ENCODE measurements at places on chromosomes 3 and 15.

- DNase-seq = no peak
Observed at GRCh38 chr3:4744405-4745234, 234.6 kb upstream of the BHLHE40 start.

DNA sequence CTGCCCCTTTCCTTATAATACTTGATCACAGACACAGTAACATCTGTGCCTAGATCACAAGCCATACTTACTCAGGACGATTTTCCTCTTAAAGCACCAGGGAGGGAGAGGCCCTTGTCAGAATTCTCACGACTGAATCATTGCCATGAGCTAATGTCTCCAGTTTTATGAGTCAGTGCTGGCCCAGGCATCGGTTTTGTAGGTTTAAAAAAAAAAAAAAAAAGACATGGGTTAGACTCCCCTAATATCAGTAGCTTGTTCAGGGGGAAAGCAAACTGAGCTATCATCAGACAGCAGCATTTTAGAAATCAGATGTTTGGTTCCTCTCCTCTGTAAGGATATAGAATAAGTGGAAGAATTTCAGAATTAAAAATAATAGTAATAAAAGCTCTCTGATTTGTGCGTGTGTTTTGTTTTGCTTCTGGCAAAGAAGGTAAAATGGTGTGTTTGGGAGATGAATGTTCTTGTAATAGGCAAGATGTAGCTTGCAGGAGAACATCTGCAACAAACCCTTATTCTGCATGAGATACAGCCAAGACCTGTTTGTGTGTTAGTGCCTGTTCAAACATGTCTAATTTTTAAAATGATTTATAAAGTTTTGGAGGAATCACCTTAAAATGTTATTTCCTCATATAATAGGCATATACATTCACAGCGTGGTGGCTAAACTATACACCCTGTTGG lies 193.6 kb downstream of the TP63 start:
- DNase-seq = no peak

- DNase-seq = no peak
Observed at GRCh38 chr3:100968932-100969906, 24.0 kb downstream of the ABI3BP start.

GRCh38 chr3:48715174-48715800 lies 1.7 kb downstream of the IP6K2 start:
- peak; percentile 96 for DNase-seq

DNA sequence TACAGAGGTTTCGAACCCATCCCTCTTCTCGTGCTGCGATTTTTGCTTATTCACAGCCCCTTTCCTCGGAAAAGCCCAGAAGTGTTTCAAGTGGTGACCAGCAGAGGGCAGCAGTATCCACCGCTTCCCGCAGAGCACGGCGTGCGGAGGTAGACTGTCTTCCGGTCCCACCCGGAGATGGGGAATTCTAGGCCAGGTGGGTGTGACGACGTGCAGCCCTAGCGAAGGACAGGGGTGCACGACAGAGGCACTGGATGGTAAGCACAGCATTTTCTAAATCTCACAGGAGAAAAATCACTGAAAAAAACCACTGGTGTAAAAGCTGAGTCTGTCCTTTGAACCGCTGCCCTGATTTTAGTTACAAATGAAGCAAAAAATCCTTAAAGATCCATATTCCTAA lies 7.4 kb upstream of the PSMD6 start:
- DNase-seq = peak; percentile 68

GRCh38 chr3:25036633-25037032 lies 391.4 kb upstream of the RARB start:
- no peak for DNase-seq

- no peak for DNase-seq
Observed at GRCh38 chr3:119856695-119857094, 74.8 kb downstream of the NR1I2 start.

- DNase-seq = no peak
Observed at GRCh38 chr3:136428167-136428566, 178.0 kb downstream of the PCCB start.

DNA sequence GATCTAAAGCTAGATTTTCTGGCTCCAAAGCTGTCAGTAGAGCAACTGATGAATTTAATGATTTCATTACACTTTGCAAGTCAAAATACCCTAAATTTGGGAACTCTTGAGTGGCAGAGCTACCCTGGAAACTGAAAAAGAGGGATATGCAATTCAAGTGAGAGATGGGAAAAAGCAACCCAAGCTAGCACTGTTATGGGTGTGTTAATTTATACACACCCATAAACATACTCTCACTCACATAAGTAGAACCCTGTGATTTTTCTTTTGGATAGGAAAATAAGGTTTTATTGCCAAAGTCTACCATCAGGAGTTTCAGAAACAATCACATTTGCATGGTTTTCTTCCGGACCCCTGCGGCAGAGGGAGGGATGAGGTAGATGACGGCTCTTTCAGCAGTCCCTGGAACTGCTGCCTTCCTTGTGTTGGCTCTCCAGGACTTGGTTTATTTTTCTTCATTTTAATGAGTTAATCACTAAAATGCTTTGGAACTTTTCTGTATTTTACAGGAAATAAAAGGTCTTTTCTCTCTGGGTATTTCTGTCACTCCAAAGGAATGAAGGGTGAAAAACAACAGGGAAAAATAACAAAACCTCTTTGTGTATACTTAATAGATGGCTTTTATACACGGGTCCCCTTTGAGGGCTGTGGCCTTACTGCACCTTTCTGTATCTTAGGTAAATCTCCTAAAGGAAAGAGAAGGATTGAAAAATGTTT lies 63.8 kb downstream of the TTC23 start:
- no peak for DNase-seq

DNA sequence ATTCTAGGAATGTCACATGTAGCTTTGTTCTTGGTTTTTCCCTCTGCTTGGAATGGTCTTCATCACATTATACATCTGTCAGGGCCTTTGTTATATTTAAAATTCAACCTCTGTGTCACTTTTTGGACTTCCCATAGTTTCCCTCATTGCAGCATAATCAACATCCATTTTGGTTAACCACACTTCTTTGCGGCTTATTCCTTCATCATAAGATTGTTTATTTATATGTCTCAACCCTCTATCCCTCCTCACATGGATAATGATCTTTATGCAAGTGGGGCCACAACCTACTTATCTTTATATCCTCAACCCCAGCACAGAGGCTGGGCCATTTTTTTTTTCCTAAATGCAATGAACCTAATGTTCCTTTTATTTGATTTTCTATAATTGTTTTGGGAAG lies 260.0 kb upstream of the THBS1 start:
- no peak for DNase-seq

DNA sequence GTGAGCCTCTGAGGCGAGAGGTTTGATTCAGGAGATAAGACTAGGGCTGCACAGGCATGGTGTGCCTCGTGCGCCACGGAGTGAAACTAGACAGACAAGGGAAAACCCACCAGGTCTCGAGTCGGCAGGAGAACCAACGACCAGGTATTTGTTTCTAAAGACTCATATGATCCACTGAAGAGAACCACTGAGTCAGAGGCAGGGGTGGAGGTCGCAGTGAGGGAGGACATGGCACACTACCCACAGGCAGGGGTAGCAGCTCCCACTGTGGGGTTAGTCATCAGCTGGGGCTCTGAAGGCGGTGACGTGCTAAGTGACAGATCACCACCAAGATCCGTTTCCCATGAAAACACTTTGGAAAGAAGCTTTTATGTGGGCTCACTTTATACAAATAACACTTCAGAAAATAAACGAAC lies 45.7 kb downstream of the CHSY1 start:
- no peak for DNase-seq

DNA sequence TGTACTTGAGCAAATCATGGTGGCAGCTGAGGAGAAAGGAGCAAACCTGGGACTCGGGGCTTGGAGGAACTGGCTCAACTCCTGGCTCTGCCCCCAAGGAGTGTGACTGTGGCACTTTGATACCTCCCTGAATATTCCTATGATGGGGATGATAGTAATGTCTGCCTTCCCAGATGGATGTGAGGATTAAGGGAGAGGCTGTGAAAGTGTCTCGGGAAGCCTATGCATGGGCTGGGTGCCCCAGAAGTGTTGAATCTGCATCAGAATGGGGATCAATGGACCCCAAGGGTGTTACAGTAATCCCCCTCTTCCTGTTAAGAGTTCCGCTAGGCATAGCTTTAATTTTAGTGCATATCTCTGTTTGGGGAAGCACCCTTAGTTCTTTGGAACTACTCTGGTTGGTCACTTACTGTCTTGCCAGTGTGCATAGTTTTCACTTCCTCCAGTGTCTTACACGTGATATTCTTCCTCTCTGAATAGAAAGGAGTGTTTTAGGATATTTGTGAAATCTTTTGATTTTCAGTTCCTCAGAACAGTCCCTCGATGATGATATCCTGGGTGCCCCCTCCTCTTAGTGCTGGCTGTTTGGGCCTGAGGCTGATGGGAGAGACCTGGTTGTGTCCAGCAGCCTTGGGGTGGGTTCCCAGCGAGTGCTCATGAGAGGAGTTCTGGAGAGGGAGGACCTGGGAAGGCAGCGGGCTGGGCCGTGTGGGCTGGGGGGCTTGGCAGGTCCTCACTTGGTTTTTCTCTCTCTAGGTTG lies 97.5 kb downstream of the CHDH start:
- DNase-seq = no peak

DNA sequence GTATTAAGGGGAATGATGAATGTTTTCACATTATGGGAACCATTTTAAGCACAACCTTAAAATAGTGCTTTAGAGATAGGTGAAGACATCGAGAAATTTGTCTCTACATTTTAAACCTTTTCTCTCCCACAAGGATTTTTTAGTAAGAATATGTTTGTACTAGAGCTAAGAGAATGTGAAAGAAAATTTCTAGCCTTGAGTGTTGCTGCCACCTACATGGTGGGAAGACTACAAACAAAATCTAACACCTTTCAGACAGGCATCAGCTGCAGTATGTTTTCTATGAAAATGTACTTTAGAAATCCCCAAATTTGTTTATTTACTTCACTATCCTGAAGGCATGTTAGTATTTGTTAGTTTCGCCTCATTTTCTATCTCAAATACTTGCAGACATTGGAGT lies 247.4 kb downstream of the WDR72 start:
- no peak for DNase-seq

DNA sequence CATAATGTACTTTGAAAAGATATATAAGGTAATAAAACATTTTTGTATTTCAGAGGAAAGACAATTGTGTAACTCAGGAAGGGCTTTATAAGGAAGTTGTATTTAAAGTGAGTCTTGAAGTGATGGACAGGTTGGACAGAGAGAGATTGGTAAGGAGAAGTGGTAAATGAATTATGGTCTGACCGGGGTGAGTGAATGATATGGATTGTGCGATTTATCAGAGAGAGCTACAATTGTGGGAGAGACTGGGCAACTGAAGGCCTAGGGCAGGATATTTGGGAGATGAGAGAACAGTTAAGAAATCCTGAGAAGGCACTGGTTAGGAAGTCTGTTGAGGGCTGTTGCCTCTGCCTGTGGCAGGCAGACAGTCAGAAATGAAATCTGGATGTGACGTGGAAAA lies 14.8 kb downstream of the IL1RAP start:
- DNase-seq = no peak

GRCh38 chr15:99686290-99686689 lies 46.9 kb downstream of the LYSMD4 start:
- no peak for DNase-seq

DNA sequence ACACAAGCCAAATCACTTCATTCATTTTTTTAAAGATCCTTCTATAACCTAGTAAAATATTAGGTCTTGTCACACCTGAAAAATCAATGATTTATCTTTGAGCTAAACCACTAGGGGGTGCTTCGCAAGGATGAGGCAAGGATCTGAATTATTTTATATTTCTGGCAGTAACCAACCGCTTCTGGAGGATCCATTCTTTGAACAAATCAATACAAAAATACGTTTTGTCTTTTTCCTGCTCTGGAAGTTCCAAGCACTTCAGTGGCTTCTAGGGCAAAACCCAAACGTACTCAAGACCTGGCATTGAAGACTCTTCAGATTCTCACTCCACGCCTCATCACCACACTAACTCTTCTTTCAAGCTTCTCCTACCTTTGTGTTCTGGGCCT lies 486 bp downstream of the LSG1 start:
- peak; percentile 27 for DNase-seq

GRCh38 chr3:42509111-42509510 lies 6.7 kb downstream of the VIPR1 start:
- no peak for DNase-seq

DNA sequence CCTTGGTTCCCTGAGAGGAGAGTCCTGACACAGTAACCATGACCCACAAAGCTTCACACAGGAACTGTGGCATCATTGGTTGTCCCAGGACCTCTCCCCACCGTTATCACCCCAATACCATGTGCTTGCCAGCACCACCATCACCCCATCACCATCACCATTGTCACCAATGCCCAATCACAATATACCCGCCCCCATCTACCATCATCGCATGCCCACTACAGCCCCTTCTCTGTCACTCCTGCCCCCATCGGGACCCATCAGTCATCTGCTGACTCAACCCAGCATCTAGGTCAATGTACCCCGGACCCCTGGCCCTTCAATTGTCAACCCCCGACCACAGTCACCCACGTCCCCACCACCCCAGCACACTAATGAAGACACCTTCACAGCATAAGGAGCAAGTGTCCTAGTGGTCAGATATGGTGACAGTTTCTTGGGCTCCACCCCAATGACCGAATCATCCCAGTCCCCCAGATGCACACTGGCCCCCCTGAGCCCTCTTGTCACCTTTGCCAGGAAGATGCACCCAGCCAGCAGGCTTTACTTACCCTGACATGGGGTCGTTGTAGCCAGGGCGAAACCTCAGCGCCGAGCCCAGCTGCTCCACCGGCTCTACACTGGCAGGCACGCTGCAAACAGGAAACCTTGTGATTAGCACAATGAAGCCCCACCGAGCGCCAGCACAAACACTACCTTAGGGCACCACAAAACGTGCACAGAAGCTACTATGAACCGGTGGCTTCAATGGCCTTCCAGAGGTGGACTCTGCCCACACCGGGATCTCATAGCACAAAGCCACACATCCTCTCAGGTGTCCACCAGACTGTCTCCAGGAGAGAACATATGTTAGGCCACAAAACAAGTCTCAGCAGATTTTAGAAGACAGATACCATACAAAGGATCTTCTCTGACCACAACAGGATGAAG lies 25.1 kb downstream of the SHISA5 start:
- no peak for DNase-seq

GRCh38 chr3:46206282-46207015 lies 1.7 kb downstream of the CCR1 start:
- DNase-seq = no peak

- DNase-seq = no peak
Observed at GRCh38 chr15:61951949-61952348, 108.3 kb downstream of the VPS13C start.

DNA sequence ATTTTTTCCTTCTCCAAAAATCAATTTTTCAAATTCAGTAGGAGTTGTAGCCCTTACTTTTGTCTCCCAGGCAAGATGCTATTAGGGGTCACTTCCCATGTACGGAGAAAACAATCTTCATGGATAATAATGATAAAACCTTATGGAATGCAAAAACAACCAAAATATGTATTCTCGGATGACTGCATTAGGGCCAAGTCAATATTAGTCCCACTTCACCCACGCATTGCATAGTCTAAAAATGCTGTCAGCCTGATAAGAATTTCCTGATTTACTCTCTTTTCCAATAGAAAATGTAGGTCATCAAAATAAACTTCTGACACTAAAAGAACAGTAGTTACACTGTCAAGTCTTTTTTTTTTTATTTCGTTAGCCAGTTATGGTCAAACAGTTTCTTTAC lies 2.7 kb downstream of the VGLL3 start:
- DNase-seq = no peak

- no peak for DNase-seq
Observed at GRCh38 chr3:83230841-83231240, 1469.4 kb upstream of the GBE1 start.

Measured in cerebellum (tissue), 4 donors.